ENCODE measurements at places on chromosomes 7 and 10. TPM values are rescaled to one million over a fixed set of nuclear protein-coding genes. Genes with fewer than 3 reads are reported as not detected.
A peak's percentile ranks its signal among the peaks of the same experiment; 100 is the strongest.

NUDCD3 gene
- 50.5 TPM for total RNA-seq

GATA3 gene
- total RNA-seq = not detected

HTR5A gene
- total RNA-seq = not detected

RBP4 gene
- 3.9 TPM for total RNA-seq

TCAF2 gene
- total RNA-seq = 2.1 TPM

CYP26C1 gene
- total RNA-seq = not detected

NKX6-2 gene
- not detected for total RNA-seq

- no peak overlapping the region for H3K4me3 ChIP-seq
- H3K27ac ChIP-seq = peak overlapping the region; percentile 45
- no peaks in the 10 kb centered on the region for H3K36me3 ChIP-seq
- no peak for DNase-seq
These were observed 299.7 kb upstream of the AKR1E2 start for GRCh38 chr10:4526311-4526731.

- no peak for DNase-seq
- H3K4me1 ChIP-seq = no peaks in the 10 kb centered on the region
- no peaks in the 10 kb centered on the region for H3K27me3 ChIP-seq
- no peak overlapping the region for H3K27ac ChIP-seq
- no peak overlapping the region for H3K4me3 ChIP-seq
- H3K36me3 ChIP-seq = no peaks in the 10 kb centered on the region
These were observed 11.9 kb downstream of the ZNF804B start for GRCh38 chr7:88771417-88771816.

- peaks cover 26% of the 10 kb centered on the region for H3K4me1 ChIP-seq
- H3K36me3 ChIP-seq = no peaks in the 10 kb centered on the region
- no peak for DNase-seq
- H3K27ac ChIP-seq = no peak overlapping the region
- H3K27me3 ChIP-seq = peaks cover 61% of the 10 kb centered on the region
These were observed 9.2 kb downstream of the TLX1 start for GRCh38 chr10:101140084-101140949.

DNA sequence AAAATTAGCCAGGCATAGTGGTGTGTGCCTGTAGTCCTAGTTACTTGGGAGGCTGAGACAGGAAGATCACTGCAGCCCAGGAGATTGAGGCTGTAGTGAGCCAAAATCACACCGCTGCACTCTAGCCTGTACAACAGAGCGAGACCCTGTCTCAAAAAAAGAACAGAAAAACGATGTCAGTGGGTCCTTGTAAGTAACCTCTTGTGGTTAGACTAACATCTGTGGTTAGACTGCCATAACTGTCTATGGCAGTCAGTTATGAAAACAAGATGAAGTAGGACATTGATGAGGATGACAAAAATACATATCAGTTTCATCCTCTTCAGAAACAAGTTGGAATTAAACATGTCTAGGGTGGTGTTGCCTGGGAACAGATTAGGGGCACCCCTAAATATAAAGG, 53.3 kb downstream of the AKAP9 start:
- H3K27ac ChIP-seq = no peak overlapping the region
- no peak overlapping the region for H3K4me3 ChIP-seq
- H3K27me3 ChIP-seq = no peaks in the 10 kb centered on the region
- DNase-seq = no peak

DNA sequence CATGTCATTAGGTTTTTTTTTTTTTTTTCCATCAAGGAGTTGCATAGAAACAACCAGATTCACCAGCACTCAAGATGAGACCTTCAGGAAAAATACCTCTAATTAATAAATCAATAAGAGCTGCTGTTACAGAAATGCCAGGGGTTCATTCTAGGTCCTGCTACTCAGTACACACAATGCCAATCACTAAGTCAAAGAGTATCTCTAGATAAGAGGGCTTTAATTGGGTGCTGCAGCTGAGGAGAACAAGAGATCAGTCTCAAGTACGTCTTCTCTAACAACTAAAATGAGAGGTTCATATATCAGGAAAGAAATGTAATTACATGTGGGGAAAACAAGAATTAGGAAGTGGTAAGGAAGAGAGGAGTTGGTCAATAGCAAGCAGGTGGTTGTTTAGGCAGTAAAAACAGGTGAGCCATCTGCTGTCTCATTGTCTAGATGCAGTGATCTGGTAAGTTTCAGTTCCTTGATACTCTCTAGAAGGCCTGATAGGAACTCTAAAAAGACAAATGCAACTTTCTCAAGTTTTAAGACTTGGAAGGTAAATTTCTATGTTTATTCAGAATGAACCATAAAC, 272.9 kb upstream of the ZWINT start:
- no peaks in the 10 kb centered on the region for H3K4me1 ChIP-seq
- no peaks in the 10 kb centered on the region for H3K36me3 ChIP-seq
- H3K27me3 ChIP-seq = no peaks in the 10 kb centered on the region

GRCh38 chr10:109467551-109467950, 455.8 kb downstream of the XPNPEP1 start:
- H3K4me3 ChIP-seq = no peak overlapping the region
- no peak overlapping the region for H3K27ac ChIP-seq
- DNase-seq = no peak

GRCh38 chr10:112797855-112798254, 152.2 kb upstream of the TCF7L2 start:
- no peak overlapping the region for H3K4me3 ChIP-seq
- H3K36me3 ChIP-seq = no peaks in the 10 kb centered on the region
- DNase-seq = no peak
- H3K4me1 ChIP-seq = peaks cover 9% of the 10 kb centered on the region

Measured in sigmoid colon (tissue), 7 donors.